ENCODE measurements at places on chromosomes 2 and 18. TPM values are rescaled to one million over a fixed set of nuclear protein-coding genes. Genes with fewer than 3 reads are reported as not detected.

GRCh38 chr2:196331143-196331542 is 159.8 kb upstream of the STK17B start:
- no peak for DNase-seq

GRCh38 chr2:15527074-15527739 is 33.9 kb downstream of the NBAS start:
- no peak for DNase-seq

DNA sequence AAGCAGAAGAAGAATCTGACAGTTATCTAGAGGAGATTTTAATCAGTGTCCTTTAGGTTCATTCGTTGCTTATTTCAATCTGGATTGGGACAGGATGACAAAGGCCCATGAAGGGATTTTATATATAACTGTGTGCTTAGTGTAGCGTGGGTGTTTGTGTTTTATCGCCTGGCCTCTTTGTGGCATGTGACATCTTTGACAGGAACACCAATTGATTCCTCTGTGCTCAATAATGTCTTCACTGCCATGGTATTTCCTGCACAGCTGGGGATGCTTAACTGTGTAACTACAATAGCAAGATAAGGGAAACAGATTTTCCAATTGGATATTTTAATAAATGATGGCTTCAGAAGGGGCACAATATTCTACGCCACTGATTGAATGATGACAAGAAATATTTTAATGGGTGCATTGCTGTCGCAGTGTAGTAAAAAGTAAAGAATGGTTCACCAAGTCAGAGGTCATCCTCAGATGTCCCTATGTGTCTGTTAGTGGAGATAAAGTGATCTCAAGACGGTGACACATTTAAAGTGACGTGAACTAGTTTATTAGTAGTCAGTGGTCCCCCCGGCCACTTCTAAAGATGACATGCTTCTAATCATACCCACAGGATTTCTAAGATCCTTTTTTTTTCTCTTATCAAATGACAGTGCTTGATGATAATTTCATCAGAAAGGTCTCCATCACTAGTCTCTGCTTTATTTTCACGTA is 160.4 kb downstream of the AGAP1 start:
- DNase-seq: no peak

GRCh38 chr2:185108588-185108987 is 510.3 kb downstream of the ZNF804A start:
- no peak for DNase-seq

- DNase-seq: no peak
These were observed 297.8 kb downstream of the DLGAP1 start for GRCh38 chr18:4157352-4157751.

DNA sequence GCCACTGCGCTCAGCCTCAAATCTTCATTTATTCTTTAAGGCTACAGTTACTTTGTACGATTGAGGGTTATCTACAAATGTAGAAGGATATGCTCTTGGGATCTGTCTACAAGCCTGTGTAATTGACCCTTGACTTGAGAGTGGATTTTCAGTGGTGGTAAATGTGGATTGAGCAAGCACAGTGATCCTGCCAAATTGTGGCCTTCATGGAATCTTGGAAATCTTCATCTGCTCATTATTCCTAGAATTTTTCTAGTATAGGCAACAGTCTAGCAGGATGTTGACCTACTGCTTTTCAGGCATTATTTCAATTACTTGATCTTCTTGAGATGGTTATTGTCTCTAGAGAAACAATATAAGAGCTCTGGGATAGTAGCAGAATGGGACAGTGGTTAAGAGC is 226.1 kb upstream of the REV1 start:
- DNase-seq: no peak

DNA sequence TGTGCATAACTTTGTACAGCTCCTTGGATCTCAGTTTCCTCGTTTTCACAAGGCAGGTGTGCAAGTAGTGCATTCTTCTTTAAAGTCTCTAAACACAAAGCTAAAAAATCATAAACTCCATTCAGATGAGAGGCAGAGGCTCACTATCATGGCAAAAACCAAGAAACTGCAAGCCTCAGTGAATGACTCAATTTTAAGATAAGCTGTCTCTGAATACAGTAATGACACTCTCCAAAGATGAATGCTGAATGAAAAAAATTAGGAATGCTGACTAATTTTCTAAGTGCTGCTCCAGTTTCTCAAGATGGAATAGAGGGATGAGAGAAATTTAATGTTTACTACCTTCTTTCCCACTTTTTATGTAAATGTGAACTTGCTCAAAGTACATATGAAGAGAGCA is 17.2 kb downstream of the B4GALT6 start:
- no peak for DNase-seq

TANK gene
- polyA plus RNA-seq: 20.4 TPM

DNA sequence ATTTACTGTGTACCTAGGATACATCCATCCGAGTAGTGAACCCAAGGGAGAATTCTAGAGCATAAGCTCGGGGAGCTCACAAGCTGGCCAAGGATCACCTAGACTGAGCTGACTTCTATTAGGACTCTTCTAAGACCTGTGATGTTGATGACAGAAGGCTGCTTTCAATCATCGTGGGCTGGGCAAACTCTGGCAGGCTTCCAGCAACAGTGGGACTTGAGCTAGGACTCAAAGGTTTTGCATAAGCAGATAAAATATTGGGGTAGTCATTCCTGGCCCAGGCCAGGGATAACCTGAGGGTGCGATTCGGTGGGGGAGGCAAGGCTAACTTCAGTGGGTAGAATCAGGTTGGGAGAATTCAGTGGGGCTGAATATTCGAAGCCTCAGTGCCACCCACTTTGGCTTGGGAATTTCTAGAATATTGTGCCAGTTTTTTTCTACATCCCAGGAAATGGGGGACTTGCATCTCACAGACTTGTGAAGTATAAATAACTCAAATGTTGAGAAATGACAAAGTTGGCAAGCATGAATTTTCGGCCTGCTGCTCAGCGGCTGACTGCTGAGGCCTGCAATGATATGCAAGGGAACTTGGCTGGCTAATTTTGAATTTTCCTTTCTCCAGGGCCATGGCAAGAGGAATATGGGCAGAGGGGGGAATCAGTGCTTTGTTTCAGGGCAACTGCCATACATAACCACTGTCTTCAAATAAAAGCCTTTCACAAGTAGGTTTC is 274.3 kb downstream of the PRKCE start:
- no peak for DNase-seq

CABLES1 gene
- polyA plus RNA-seq: 1.0 TPM

GRCh38 chr18:48808476-48808875 is 142.3 kb downstream of the SMAD7 start:
- DNase-seq: no peak

GRCh38 chr18:59220784-59221765 is 1.1 kb downstream of the GRP start:
- no peak for DNase-seq

ZNF142 gene
- 4.4 TPM for polyA plus RNA-seq

- no peak for DNase-seq
These were observed 597.5 kb downstream of the SLC4A3 start for GRCh38 chr2:220224691-220225543.

CD207 gene
- 0.80 TPM for polyA plus RNA-seq
